Fibroblast of villous mesenchyme (primary cell): ENCODE measurements at places on chromosomes 11 and 22. TPM values are rescaled to one million over a fixed set of nuclear protein-coding genes. Genes with fewer than 3 reads are reported as not detected.

MS4A4E gene
- total RNA-seq: not detected in 2 replicates

PTPN5 gene
- not detected in 2 replicates for total RNA-seq

GRCh38 chr11:115912484-115912945, 408.3 kb upstream of the CADM1 start:
- no peak for DNase-seq

- peak; percentile 70 for DNase-seq
Observed at GRCh38 chr11:117843666-117844484, 19.3 kb upstream of the FXYD2 start.

NLRP6 gene
- not detected in 2 replicates for total RNA-seq

DDIAS gene
- total RNA-seq: 1.9 and 5.6 TPM in 2 replicates

ACRV1 gene
- not detected in 2 replicates for total RNA-seq

GRCh38 chr22:27880778-27881394, 38.2 kb downstream of the PITPNB start:
- peak; percentile 86 for DNase-seq

GRCh38 chr11:33663121-33663520, 37.5 kb downstream of the C11orf91 start:
- no peak for DNase-seq

DNA sequence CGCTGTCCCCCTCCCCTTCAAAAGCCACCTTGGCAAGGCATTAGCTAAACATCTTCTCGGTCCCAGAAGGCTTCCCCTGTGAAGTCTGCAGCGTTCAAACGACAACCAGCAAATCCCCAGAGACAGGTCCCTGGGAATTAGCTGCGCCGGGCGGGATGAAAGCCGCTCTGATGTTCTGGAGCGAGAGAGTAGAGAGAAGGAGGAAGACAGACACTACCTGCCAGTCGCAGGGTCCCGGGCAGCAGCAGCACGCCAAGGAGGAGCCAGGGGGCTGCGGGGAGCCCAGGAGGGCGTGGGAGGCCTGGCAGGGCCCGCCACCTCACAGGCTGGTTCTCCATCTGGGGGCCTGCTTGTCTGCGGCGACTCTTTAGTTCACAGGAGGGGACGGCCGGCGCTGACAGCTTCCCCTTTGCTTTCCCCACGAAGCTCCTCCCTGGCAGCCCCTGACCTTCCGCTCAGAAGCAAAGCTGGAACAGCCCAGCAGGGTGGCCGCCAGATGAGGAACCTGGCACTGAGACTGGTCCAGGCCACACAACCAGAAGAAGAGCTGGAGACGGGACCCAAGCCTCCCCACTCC, at the start of gene NFAM1:
Gene NFAM1, minus strand, starts transcription at position 384 of the 577 bp plus-strand sequence. Its CDS starts 46 bp downstream, at position 338.
- DNase-seq: no peak

- DNase-seq: no peak
Observed at GRCh38 chr11:64789331-64790204, 11.2 kb upstream of the SF1 start.

- DNase-seq: no peak
Observed at GRCh38 chr22:50506611-50507420, 686 bp downstream of the LMF2 start.

DNA sequence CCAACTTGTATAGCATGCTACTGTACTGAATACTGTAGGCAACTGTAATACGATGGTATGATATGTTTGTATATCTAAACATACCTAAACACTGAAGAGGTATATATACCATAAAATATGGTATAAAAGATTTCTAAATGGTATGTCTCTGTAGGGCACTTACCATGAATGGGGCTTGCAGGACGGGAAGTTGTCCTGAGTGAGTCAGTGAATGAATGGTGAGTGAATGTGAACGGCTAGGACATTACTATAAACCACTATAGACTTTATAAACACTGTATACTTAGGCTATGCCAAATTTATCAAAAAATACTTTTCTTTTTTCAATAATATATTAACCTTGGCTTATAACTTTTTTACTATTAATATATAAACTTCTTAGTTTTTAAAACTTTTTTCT, 66.8 kb downstream of the ZC3H12C start:
- DNase-seq: no peak

DNA sequence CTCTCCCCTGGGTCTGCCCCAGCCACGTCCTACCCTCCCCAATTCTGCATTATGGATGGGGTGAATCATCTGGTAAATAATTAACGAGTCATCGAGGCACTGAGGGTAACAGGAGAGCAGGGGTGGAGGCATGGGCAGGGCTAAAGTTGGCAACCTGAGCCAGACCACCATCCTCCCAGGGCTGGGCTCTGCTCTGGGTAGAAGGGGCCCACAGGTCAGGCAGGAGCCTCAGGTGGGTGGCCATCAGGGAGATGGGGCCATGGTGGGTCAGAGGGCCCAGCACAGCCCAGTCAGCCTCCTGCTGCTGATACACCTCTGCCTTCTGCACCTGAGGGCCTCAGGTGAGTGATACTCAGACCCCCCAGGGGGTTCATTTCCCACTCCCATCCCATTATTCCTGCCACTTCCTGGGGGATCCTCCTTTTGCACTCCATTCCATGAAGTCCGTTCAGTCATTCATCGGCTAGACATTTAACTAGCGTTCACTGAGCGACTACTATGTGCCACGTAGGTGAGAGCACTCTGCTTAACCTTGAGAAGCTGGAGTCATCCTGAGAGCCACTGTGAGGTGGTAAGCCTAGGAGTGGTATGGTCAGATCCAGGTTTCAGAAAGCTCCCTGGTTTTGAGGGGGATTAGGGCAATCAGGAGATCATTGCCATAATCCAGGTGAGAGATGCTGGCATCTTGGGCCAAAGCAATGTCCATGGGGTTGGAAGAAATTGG, at the start of gene VSIG10L2:
Gene VSIG10L2, plus strand, starts transcription at position 248 of the 724 bp plus-strand sequence. Its CDS starts 12 bp downstream, at position 260.
- no peak for DNase-seq

- no peak for DNase-seq
Observed at GRCh38 chr11:17012179-17012578, 2.0 kb downstream of the PLEKHA7 start.

DNA sequence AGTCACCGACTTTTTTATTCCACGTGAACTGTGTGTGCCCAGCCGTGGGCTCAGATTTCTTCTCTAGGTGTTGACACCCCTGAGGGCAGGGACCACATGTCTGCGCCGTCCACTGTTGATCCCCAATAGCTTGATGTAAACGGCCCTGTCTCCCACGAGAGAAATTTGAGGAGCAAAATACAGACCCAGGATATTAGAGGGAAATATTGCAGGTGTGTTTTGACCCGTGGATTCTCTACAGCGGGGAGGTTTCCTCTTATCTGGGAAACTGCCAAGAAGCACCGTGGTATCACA, 437.5 kb downstream of the TBC1D22A start:
- DNase-seq: no peak

OR6T1 gene
- not detected in 2 replicates for total RNA-seq

GRCh38 chr22:38699784-38700183, 959 bp downstream of the JOSD1 start:
- DNase-seq: peak; percentile 69

TFIP11 gene
- total RNA-seq: 32.9 and 34.5 TPM in 2 replicates

OLFML1 gene
- 1.9 and 2.2 TPM in 2 replicates for total RNA-seq

DNA sequence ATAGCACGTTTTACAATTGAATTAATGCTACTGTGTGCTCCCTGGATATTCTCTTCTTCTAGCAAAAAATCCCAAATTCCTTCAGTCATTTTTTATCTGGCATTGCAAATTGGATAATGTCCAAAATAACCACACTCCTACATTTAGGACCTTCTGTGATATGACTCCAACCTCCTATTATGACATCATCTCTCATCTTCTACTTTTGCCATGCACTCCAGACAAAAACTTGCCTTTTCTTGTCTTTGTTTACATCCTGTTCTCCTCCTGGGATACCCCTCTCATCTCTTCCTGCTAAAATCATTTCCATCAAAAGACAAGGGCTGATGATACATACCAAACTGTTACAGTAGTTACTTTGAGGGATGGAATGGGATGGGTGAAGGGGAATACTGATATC, 20.6 kb upstream of the TMEM218 start:
- DNase-seq: no peak

OR2AG2 gene
- under 0.01 and 0.32 TPM in 2 replicates for total RNA-seq

GRCh38 chr11:128226106-128226716, 361.1 kb downstream of the ETS1 start:
- DNase-seq: no peak
